ENCODE measurements at places on chromosomes 4 and X. TPM values are rescaled to one million over a fixed set of nuclear protein-coding genes. Genes with fewer than 3 reads are reported as not detected.

Gene SOD3
- not detected for total RNA-seq

Gene LIMCH1
- 6.9 TPM for total RNA-seq

Gene FAM156B
- 40.1 TPM for total RNA-seq

Gene PLXNB3
- 5.0 TPM for total RNA-seq

Gene CT45A1
- not detected for total RNA-seq

Measured in LHCN-M2 (cell line).